ENCODE measurements at places on chromosomes 1 and 21.

DNA sequence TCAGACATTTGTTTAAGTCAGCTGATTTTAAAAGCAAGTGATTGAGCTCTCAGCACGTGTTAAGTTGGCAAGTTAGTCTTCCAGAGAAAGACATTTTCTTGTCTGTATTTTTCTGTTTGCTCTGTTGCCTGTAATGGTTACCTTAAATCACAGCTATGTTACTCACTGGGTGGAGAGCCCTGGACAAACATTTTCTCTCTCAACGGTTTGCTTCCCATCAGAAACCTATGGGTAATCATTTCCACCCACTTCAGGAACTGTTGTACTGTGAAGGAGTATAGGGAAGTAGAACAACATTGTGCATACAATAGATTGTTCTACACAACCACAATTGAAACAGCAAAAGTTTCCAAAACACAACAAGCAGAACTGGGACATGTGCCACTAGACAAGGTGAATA, 113.9 kb upstream of the DPT start:
- DNase-seq = no peak

- DNase-seq = no peak
Observed at GRCh38 chr1:168261390-168261789, 19.3 kb upstream of the TBX19 start.

DNA sequence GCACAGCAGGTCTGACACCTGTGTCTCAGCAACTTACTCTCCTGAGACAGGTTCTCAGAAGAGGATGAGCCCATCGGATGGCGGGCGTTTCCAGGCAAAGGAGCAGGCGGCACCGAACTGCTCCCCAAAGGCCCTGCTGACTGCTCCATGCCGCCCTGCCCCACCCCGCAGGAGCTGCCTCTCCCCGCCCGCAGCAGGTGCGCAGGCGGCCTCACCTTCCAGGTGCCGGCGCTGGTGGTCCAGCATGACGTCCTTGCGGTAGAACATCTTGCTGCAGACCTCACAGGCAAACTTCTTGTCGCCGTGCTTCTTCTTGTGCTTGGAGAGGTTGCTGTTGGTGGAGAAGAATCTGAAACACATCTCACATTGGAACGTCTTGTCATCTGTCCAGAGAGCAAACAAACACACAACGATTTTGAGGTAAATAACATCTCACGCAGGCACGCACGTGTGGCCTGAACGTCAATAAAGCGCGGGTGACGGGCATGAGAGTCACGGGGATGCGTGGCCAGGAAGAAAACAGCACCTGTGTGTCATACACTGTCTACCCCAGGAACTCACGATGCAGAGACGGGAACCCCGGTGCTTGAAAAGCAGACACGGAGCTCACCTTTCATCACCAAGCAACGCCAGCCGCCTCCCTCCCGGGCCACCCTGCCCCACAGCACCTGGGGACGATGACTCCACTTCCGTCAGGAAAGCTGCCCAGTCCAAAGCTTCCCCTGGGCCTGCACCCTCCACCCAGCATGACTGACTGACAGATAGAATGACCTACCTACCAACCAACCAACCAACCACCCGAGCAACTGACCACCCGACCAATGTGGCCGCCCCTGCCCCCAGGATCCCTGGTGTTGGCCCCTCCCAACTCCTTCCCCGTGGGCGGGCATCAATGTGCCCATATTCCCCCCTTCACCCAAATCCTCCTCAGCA, 50.9 kb downstream of the PRDM15 start:
- no peak for DNase-seq

- DNase-seq = no peak
Observed at GRCh38 chr1:65412256-65412983, 8.0 kb upstream of the LEPR start.
